ENCODE measurements at places on chromosomes 6 and 20.

- DNase-seq, result no peak
Measured at GRCh38 chr20:63394069-63394919, 33.1 kb upstream of the CHRNA4 start.

DNA sequence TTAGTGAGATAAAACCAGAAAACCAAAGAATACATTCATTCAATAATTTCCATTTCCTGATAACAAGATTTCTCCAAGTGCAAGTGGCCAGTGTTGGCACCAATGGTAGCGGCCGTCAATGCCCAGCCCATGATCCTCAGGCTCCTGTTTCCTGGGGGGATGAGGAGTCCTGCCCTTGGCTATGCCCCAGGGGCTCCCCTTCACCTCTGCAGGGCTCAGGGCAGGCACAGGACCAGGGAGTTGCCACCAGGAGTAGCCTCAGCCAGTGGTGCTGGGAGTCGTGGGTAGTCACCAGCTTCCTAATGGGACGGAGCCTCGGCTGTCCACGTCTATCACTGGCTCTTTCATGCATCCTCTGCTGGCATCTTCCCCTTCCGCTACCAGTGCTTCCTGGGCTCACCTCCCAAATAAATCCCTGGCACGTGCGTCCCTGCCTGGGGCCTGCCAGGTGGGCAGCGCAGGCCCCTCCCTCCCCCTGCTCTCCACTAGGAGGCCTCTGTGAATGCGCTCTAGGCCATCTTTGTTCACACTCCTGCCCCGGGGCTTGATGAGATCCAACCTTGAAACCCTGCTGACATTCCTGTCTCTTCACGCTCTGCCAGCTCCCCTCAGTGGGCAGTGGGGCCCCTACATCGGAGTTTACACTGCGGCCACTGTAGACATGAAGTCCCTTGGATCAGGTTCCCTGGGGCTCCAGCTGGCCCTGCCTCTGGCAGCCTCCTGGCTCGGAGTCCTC, 215.7 kb downstream of the SYNDIG1 start:
- no peak for DNase-seq

DNA sequence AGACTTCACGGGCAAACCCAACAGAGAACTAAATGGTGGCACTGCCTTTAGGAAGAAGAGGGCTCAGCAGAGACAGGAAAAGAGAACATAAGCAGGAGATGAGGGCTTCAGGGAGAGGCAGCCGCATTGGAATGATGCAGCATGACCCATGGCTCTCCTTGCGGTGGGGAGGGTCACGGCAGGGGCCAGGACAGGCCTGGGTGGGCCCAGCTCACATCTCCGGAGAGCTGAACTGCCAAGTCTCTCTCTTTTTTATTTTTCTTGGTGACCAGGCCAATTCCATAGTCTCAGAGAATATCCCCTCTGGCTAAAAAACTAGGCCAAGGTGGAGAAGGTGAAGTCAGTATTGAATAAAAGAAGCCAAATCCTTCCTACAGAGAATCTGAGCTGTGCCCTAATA, 77.5 kb upstream of the TRAF3IP2 start:
- no peak for DNase-seq

DNA sequence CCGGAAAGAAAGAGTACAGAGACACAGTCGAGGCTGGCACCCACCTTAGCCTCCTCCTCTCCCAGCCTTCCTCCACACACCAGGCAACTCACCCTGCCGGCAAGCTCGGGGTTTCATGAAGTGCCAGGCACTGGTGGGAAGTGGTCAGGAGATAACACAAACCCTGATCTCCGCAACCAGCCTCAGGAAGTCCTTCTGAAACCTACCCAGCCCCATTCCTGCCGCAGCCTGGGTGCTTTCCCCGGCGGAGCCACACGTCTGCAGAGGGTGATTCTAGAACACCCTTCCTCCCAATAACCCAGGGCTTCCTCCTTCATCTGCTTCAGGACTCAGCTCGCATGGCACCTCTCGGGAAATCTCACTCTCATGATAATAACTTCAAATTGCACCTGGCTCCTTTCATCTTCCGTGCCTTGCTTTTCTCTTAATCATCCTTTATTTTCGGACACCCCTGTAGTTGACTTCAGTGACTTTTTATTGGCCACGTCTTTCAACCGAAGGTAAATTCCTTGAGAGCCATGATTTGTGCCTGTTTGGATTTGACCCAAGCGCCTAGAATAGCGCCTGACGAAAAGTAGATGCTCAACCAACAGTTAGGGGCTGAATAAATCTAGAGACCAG, 8.7 kb upstream of the HLA-E start:
- DNase-seq, result peak; percentile 53
